ENCODE measurements at places on chromosomes 4 and X. TPM values are rescaled to one million over a fixed set of nuclear protein-coding genes. Genes with fewer than 3 reads are reported as not detected.

DNA sequence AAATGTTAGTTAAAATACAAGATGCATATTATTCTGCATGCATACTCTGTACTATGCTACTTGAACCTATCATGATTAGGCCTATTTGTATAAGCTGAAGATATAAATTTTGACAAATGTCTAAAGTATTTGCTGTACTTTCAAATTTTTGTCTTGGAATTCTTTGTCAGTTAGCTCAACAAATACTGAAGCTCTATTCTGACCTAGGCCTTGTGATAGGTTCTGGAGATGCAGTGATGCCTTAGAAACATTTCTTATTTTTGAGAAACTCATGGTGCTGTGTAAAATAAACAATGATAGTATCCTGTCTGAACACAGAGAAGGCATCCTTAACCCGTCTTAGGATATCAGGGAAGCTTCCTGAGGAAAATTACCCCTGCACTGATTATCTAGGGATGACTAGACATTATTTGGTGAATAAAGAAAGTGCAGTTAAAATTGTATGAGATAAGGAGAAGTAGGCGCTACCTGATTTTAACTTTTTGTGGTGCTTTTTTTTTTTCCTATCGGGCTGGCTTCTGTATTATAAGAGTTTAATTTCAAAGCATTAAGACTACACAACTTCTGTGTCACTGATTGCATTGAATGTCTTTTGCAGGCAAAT is 43.4 kb downstream of the MOB1B start:
- DNase-seq = no peak

DNA sequence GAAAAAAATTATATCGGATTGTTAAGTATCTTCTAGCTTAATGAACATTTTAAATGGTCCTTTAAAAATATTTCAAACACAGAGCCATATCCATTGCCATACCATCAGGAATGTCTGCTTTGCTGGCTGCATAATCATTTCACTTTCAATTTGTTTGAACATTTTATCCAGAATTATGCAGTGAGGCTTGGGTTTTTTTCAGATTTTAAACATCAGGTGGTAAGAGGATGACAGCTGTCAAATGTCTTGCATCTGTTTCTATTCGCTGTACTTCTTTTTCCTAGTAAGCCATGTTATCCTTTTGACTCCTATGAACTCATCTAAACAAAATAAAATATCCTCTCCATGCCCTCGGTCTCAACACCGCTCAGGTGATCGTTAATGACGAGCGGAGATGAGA is 802 bp downstream of the RFC1 start:
- DNase-seq = no peak

DNA sequence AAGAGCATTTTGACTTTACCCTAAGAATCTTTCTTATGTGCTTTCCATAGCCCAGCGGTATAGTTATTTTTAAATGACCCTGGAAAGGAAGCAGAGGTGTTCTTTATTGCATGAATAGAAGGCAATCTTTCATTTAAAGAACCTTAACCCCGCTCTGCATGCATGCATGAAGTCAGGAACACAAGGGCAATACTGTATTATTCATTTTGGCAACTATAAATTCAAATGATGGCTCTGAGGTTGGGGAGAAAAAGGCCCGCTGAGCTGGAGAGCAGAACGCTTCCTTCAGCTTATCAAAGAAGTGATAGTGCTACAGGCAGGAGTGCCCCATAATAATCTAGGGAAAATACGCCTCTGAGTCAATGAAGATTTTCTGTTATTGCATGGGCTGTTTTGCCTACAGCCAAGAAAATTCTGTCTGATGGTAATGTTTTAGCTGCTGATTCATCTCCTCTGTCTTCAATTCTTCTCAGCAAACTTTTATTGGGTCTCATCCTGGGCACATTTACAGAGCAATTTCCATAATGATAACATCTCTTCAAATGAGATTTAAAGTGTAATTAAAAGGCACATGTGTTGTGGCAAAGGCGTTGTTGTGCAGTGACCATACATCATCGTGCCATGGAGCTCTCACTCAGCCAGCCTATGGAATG is 452.2 kb upstream of the FTHL17 start:
- DNase-seq = no peak

DNA sequence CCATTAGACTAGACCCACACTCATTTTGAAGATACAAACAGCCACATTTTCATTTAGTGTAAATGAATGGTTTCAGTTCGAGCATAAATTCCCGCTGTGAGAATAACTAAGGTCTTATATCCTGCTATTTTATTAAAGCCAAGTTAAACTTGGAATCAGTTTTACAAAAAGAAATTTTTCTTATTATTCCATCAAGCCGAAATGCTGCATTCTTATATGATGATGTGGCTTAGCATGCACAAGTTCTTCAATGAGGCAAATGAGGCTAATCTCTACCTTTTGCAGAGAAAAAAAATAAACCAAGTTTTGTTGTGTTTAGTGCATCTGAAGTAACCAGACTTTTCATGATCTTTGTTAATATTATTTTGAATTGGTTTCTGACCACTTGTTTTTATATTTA is 953.9 kb upstream of the PCDH10 start:
- no peak for DNase-seq

- DNase-seq = peak; percentile 68
These were observed 745 bp downstream of the SLC39A8 start for GRCh38 chr4:102344520-102344953.

Gene USP46
- 3.0 TPM for total RNA-seq

Measured in HT-29 (cell line).